ENCODE measurements at places on chromosomes 5 and 9.

- peak; percentile 77 for DNase-seq
- H3K27ac ChIP-seq = no peak overlapping the region
- peaks cover 23% of the 10 kb centered on the region for H3K4me1 ChIP-seq
- H3K36me3 ChIP-seq = no peaks in the 10 kb centered on the region
Measured at GRCh38 chr9:134892820-134893420, 12.3 kb downstream of the FCN2 start.

- H3K27me3 ChIP-seq = no peaks in the 10 kb centered on the region
- H3K36me3 ChIP-seq = no peaks in the 10 kb centered on the region
- H3K4me3 ChIP-seq = no peak overlapping the region
- no peak for DNase-seq
- peaks cover 14% of the 10 kb centered on the region for H3K4me1 ChIP-seq
Measured at GRCh38 chr9:75974016-75974766, 83.7 kb downstream of the PCSK5 start.

GRCh38 chr5:57172466-57173318 lies 1.2 kb upstream of the GPBP1 start:
- peaks cover 41% of the 10 kb centered on the region for H3K4me1 ChIP-seq
- DNase-seq = no peak
- H3K36me3 ChIP-seq = no peaks in the 10 kb centered on the region
- peak overlapping the region; percentile 93 for H3K4me3 ChIP-seq
- no peaks in the 10 kb centered on the region for H3K27me3 ChIP-seq

DNA sequence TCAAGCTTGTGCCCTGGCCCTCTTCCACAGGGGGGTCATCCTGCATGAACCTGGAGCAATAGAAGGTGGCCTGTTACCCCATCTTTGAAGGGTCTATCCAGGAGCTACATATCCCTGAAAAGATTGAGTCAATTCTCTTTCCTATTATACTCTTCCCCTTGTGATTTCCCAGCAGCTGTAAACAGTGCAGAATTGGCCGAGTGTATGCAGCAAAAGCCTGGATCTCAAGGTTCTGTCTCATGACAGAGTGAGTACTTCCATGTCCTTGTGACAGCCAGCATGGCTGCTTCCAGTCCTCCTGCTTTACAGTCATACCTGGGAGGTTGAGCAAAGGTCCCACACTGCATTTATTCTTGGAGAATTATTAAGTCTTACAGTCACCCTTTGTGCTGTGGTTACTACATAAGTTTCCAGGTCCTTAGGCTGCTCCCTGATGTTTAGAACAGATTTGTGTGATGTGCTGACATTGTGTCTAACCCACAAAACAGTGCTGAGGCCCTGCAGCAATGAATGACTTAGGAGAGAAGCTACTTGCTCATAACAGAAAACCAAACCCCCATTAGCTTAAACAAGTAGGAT lies 67.5 kb downstream of the NREP start:
- H3K27ac ChIP-seq = no peak overlapping the region
- no peak overlapping the region for H3K4me3 ChIP-seq
- DNase-seq = no peak

GRCh38 chr5:169549453-169550100 lies 34.0 kb upstream of the SPDL1 start:
- no peaks in the 10 kb centered on the region for H3K27me3 ChIP-seq
- no peak overlapping the region for H3K27ac ChIP-seq
- no peak overlapping the region for H3K4me3 ChIP-seq
- H3K4me1 ChIP-seq = no peaks in the 10 kb centered on the region
- no peaks in the 10 kb centered on the region for H3K36me3 ChIP-seq

GRCh38 chr5:32029261-32029660 lies 144.9 kb downstream of the GOLPH3 start:
- no peaks in the 10 kb centered on the region for H3K36me3 ChIP-seq
- peak overlapping the region; percentile 31 for H3K27ac ChIP-seq
- DNase-seq = no peak
- peaks cover 42% of the 10 kb centered on the region for H3K4me1 ChIP-seq
- no peak overlapping the region for H3K4me3 ChIP-seq

DNA sequence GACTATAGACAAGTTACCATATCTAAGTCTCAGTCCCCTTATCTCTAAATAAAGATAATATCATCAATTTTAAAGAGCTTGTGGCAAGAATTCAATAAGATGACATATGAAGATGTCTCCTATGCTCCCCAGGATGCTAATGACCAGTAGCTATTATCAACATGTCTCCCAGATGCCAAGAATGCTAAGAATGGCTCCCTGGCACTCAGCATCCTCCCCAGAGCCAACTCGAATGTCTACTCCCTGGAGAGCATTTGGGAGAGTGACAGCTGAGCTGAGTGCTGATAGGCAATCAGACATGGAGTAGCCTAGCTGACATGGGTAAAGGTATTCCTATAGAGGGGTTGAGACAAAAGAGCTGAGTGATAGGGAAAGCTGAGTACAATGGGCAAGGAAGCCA lies 15.9 kb downstream of the P4HA2 start:
- no peaks in the 10 kb centered on the region for H3K27me3 ChIP-seq
- no peak overlapping the region for H3K27ac ChIP-seq
- no peak for DNase-seq
- peaks cover 46% of the 10 kb centered on the region for H3K36me3 ChIP-seq
- H3K4me1 ChIP-seq = peaks cover 22% of the 10 kb centered on the region

- H3K27me3 ChIP-seq = no peaks in the 10 kb centered on the region
- no peaks in the 10 kb centered on the region for H3K4me1 ChIP-seq
- no peak overlapping the region for H3K4me3 ChIP-seq
- DNase-seq = no peak
Measured at GRCh38 chr5:121251954-121252353, 599.7 kb upstream of the FTMT start.

- no peak overlapping the region for H3K27ac ChIP-seq
- H3K4me1 ChIP-seq = no peaks in the 10 kb centered on the region
- no peak overlapping the region for H3K4me3 ChIP-seq
- H3K36me3 ChIP-seq = no peaks in the 10 kb centered on the region
Measured at GRCh38 chr9:111715471-111715870, 54.1 kb downstream of the GNG10 start.
